AG04450 (cell line): ENCODE measurements at places on chromosomes 2 and 18. TPM values are rescaled to one million over a fixed set of nuclear protein-coding genes. Genes with fewer than 3 reads are reported as not detected.

Gene TMEM163
- 0.04 TPM in 1 of 2 replicates, not detected in the other for polyA plus RNA-seq

Gene KDM3A
- polyA plus RNA-seq: 24.2 and 33.0 TPM in 2 replicates

Gene GATA6
- polyA plus RNA-seq: 1.3 and 1.5 TPM in 2 replicates

Gene PRR30
- not detected in 2 replicates for polyA plus RNA-seq

Gene PAIP2B
- 0.12 and 0.24 TPM in 2 replicates for polyA plus RNA-seq

Gene LINC00305
- not detected in 2 replicates for polyA plus RNA-seq

Gene NYAP2
- not detected in 2 replicates for polyA plus RNA-seq

Gene CPLX4
- polyA plus RNA-seq: not detected in 2 replicates
